Amniotic stem cell (primary cell): ENCODE measurements at places on chromosomes 5 and 9.

GRCh38 chr5:89301321-89302025 is 418.5 kb upstream of the MEF2C start:
- no peak for DNase-seq

- DNase-seq = no peak
Measured at GRCh38 chr5:87433945-87434344, 21.2 kb upstream of the CCNH start.

GRCh38 chr5:39639618-39640089 is 214.9 kb upstream of the DAB2 start:
- DNase-seq = no peak

- no peak for DNase-seq
Measured at GRCh38 chr5:111389390-111390082, 122.8 kb downstream of the STARD4 start.

DNA sequence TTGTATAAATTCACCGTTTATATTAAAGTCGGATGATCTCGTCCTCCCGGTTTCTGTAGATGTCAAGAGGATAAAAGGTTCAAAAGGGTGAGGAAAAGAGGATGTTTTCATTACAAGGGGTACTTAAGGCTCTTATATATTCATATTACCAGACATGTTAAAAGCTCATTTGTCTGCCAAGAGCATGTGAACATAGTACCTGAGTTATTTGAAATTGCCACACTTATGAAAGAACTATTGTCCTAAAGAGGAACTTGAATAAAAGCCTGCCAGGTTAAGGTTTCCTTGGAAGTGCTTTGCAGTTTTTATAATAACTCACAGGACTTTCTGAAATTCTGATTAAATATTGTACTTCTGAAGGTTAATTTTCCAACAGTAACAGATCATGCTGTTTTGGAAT is 1915.1 kb downstream of the MAT2B start:
- no peak for DNase-seq

- DNase-seq = no peak
Measured at GRCh38 chr9:22033012-22033630, 24.0 kb upstream of the CDKN2B start.

DNA sequence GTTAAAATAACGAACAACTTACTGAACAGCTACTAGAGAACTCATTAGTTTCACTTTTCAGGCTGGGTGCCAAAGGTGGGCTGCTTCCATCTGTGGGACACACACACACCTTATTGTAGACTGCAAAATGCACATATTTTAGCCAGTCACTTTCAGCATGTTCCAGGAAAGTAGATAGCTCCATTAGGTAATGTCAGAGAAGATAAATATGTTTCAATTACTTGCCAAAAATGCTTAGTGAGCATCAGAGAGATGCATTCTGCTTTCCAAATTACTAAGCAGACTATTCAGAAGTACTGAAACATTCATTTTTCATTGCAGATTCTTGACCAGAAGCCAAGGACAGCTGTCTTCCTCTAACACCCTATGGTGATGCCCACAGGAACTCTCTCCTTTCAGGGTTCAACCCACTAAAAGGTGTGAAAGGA is 56.2 kb upstream of the APC start:
- DNase-seq = no peak

GRCh38 chr5:171574376-171574775 is 154.9 kb downstream of the FGF18 start:
- DNase-seq = no peak

- DNase-seq = no peak
Measured at GRCh38 chr5:128074171-128074570, 9.4 kb upstream of the SLC12A2 start.

DNA sequence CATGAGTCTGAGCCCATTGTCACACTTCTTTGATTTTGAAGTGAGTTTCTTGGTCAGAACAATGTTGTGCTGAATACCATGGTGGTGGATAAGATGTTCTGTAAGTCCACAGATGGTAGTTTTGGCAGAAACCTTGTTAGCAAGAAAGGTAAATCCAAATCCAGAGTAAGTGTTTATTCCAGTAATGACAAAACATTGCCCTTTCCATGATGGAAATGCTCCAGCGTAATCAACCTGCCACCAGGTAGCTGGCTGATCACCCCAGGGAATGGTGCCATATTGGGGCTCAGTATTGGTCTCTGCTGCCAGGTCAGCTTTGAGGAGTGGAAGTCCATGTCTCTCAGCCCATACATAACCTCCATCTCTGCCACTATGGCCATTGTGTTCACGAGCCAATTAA is 54.7 kb upstream of the DAPK1 start:
- DNase-seq = no peak

GRCh38 chr5:6510132-6510531 is 61.5 kb downstream of the UBE2QL1 start:
- no peak for DNase-seq

- DNase-seq = no peak
Measured at GRCh38 chr5:169788168-169788567, 151.1 kb downstream of the DOCK2 start.

- no peak for DNase-seq
Measured at GRCh38 chr5:5141339-5141599, 1.1 kb downstream of the ADAMTS16 start.

DNA sequence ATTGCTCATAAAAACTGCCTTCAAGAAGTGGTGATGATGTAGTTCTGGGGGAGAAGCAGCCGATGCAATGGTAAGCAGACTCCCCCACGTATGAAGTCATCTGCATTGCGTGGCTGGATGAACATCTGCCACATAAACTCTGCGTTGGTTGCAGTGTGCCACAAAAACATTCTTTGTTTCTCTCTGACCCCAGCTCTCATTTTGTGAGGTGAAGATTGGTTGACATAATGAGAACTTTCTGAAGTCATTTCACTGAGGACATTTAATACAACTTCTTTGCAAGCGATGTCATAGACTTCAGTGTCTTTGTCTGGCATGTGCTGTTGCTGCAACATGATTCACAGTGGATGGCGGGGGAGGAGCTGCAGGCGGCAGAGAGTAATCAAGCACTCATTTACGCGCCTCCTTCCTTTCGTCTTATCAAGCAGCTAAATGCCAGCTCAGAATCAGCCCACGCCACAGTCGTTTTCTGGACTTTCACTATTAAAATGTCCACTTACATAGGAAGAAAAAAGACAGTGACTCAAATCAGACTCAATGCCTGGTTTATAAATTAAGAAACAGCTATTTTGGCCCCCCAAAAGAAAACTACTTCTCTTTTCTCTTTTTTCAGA is 91.5 kb upstream of the NFIL3 start:
- DNase-seq = peak; percentile 29

- DNase-seq = no peak
Measured at GRCh38 chr9:86697213-86697612, 250.1 kb downstream of the GAS1 start.

DNA sequence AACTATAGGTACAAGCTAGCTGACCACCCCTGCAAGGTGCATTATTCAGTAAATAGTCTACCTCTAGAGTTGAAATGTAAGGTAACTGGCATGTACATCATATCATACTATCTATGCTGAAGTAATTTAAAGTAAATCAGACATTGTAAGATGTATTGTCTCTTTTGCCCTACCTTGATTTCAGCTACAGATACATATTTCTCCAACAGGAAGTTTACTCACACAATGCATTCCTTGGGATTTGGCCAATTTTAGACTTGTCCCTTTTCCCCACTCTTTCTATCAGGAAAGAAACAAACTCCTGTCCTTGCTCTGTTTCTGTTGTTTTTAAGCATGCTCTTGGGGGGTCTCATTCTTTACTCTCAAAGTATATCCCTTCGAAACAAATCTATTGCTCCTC is 58.5 kb upstream of the TSLP start:
- no peak for DNase-seq

DNA sequence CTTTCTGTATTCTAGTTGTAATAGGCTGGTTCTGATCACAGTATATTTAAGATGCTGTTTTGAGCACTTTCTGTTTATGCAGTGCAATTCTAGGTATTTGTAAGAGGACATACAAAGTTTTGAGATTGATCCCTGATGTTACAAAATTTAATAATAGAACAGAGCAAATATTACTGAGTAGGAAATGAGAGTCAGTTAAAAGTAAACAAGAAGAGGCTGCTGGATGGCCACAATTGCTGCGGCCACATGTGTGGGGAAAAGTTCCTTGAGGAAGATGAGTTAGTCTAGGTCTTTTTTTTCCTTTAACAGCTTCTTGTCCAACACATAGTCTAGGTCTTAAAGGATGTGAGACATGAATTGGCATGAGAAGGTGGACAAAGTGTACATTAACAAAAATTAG is 11.3 kb downstream of the EHMT1 start:
- DNase-seq = no peak

- DNase-seq = no peak
Measured at GRCh38 chr9:8477450-8477849, 677.9 kb upstream of the DMAC1 start.

DNA sequence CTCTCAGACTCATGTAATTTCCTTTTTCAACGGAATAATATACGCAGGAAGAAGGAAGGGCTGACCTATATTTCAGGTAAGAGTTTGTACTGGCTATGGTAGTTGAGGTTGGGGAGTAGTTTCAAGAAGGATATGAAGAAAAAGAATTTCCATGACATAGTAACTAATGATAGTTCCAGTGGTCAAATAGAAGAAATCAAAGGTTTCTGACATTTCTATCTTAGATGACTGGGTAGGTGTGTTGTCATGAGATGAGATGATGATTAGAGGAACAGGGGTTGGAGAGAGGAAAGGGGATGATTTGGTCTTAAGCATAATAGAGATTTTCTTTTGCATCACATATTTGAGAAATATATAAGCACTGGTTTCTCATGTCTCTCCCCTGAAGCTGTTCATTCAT is 166.0 kb downstream of the SPATA31D1 start:
- DNase-seq = no peak

GRCh38 chr5:169886677-169887076 is 93.6 kb downstream of the INSYN2B start:
- DNase-seq = no peak

DNA sequence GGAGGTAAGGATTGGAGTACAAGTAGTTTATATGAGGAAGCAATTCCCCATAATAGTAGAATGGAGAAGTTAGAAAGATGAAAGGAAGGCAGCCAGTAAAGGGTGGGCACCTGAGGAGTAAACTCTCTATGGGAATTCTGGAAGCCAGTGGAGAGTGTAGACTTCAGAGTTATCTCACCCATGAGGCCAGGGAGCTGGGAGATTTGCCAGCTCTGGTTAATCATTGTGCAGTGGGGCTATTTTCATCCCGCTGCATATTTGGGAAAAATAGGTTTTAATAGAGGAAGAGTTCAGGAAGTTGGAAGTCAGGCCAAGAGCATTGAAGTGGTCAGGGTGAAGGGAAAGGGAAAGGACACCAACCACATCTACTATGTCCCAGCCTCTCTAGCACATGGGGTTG is 242.3 kb upstream of the BRINP1 start:
- DNase-seq = no peak

DNA sequence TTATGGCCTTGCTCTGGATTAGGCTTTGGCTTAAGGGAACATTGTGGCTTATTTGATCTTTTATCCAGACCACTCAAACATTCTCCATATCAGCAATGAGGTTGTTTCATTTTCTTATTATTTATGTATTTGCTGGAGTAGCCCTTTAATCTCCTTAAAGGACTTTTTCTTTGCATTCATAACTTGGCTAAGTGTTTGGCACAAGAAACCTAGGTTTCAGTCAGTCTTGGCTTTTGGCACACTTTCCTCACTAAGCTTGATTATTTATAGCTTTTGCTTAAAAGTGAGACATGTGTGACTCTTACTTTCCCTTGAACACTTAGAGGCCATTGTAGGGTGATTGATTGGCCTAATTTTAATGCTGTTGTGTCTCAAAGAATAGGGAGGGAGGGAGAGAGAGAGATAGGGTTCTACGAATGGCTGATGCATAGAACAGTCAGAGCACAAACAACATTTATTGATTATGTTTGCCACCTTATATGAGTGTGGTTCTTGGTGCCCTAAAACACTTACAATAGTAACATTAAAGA is 2265.3 kb upstream of the C9orf72 start:
- DNase-seq = no peak

- DNase-seq = peak; percentile 25
Measured at GRCh38 chr5:168679515-168679920, 100.3 kb upstream of the PANK3 start.

- no peak for DNase-seq
Measured at GRCh38 chr5:138716456-138716924, 36.7 kb upstream of the CTNNA1 start.

GRCh38 chr5:37838933-37839341 is 904 bp downstream of the GDNF start:
- no peak for DNase-seq

DNA sequence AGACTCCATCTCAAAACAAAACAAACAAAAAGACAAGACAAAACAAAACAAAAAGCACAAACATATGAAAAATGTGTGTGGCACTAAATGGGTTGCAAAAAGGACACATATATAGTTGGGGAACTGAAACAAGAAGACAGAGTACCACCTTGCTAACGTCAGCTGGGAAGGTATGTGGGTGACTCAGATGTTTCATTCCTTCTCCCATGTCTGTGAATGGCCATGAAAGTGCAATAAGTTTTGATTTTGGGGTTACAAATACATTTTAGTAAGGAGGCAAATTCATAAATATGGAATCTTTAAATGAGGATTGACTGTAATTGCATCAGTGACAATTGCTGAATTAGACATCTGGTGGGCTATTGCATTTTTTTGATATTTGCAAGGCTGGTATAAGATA is 81.6 kb upstream of the KLF4 start:
- no peak for DNase-seq

DNA sequence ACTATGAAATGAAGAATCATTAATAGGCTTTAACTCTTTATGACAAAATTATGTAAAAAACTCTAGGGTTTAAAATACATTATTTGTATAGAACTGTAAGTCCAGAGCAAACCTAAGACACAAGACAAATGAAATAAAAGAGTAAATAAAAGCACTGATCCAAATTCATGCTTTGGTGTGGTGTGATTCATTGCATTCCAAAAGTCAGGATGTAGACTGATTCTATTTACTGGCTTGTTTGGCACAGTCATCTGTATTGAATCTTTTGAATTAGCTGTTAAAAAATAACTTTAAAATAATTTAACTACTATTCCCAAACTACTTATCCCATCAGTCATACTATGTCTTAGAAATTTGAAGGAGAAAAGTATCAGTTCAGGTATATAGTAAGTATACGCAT is 31.1 kb downstream of the IL4 start:
- DNase-seq = no peak

- no peak for DNase-seq
Measured at GRCh38 chr5:120073722-120074121, 390.4 kb upstream of the PRR16 start.
